Forelimb muscle (tissue), 1 donor: ENCODE measurements at places on chromosomes 1 and 21. TPM values are rescaled to one million over a fixed set of nuclear protein-coding genes. Genes with fewer than 3 reads are reported as not detected.

DNA sequence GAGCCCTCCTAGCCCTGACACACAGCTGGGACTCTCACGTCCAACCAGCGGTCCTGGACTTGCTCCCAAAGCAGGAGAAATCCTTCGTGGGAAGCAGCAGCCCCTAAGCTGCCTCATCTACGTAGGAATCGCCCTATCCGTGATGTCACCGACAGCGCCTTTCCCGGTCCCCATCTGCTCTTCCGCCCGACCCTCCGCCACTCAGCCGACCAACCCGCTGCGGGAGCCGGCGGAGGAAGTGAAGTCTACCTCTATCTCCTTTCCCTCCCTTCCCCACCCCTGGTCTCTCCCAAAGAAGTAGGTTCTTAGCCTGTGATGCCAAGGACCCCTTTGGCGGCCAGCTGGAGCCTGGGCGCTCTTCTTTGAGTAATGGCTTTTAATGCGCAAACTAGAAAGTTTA lies 272.1 kb downstream of the FAM72C start:
- DNase-seq: no peak

DNA sequence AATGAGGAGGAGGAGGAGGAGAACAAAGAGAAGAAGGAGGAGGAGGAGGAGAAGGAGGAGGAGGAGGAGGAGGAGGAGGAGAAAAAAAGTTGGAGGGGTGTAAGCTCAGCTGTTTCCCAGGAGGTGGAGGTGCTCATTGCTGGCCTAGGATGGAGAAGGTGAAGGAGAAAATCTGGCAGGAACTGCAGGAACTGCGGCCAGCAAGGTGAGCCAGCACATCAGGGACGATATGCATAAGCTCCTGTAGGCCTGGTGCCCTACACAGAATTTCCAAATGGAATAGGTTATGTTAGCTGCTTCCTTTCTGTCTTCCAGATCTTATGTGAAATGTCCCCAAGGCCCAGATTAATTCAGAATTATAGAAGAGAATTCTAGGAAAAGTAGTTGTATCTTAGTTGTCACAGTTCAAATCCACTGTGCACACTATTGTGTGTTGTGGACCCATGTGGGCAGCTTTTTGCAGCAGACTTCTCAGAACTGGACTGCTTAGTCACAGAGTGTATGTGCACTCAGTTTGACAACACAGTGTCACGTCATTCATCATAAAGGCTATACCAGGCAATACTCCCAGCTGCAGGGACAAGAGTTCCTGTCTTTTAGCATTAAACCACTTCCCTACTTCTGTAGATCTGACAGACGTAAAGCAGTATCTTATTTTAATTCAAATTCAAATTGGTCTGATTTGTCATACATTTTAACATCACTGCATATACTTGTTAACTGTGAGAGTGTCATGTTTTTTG lies 303.7 kb downstream of the HLX start:
- no peak for DNase-seq

DNA sequence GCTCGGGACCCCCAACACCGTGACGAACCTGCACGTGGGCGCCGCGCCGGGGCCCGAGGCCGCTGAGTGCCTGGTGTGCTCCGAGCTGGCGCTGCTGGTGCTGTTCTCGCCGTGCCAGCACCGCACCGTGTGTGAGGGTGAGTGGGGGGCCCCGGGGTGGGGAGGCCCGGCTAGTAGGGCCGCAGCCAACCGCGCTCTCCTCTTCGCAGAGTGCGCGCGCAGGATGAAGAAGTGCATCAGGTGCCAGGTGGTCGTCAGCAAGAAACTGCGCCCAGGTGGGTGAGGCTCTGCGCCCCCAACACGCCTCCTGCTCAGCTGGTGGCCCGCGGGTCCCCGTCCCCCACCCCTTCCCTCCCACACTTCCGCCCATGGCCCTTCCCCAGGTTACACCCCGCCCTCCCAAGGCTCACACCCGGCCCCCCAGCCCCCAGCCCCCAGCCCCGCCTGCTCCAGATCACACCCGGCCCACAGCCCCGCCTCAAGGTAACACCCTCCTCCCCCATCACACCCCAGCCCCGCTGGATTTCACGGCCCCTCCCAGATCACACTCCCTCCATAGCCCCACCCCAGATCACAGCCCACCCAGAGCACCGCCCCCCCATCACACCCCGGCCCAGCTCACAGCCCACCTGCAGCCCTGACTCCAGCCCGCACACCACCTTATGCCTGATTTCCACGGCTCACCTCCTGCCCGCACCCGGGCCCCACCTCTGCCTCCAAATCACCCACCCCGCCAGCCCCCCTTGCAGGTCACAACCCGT lies 2.4 kb upstream of the MMP23B start:
- no peak for DNase-seq

DNA sequence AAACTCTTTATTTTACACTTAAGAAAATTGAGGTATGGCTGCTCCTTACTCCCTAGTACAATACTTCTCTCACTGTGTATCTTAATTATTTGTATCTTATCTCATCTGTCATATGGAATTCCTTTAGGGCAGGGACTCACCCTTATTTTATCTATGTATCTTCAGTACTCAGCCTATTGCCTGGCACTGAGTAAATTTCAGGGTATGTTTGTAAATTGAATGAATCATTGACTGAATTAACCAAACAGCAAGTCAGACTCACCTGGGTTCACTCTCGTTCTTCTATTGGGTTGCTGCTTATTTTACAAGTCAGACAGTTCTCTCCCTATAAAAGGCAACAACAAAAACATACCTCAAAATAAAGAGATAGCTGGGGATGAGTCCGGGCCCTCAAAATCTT lies 63.8 kb downstream of the LAMC1 start:
- no peak for DNase-seq

Gene ARMH1
- 1.8 TPM for polyA plus RNA-seq

DNA sequence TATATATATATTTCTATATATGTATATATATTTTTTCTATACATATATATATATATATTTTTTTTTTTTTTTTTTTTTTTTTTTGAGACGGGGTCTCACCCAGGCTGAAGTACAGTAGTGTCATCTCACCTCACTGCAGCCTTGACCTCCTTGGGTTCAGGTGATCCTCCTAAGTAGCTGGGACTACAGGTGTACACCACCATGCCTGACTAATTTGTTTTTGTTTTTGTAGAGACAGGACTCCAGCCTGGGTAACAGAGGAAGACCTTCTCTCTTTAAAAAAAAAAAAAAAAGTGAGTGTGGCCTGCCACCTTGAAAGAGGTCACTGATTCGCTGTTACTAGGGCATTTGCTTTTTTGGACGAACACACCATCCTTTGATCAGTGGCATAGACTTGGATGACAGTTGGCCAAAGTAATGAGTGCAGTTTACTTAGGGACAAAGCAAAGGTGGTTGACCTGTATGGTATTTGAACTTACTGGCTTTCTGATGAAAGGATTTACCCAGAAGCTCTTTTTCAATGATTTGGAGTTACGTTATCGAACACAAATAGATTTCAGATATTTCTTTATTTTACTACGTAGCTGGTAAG lies 10.8 kb downstream of the SLC25A33 start:
- DNase-seq: no peak

- DNase-seq: no peak
Observed at GRCh38 chr1:181632960-181633359, 149.6 kb downstream of the CACNA1E start.

GRCh38 chr1:223683586-223684487 lies 18.3 kb upstream of the CAPN8 start:
- peak; percentile 44 for DNase-seq

GRCh38 chr1:85894651-85895050 lies 186.4 kb upstream of the ZNHIT6 start:
- DNase-seq: peak; percentile 8

GRCh38 chr1:226569879-226570547 lies 21.4 kb downstream of the STUM start:
- no peak for DNase-seq

- DNase-seq: no peak
Observed at GRCh38 chr1:234862944-234863515, 253.1 kb upstream of the IRF2BP2 start.

Gene NPHS2
- polyA plus RNA-seq: not detected

- peak; percentile 2 for DNase-seq
Observed at GRCh38 chr1:225250432-225250831, 177.4 kb downstream of the LBR start.

Gene ADPRS
- 24.5 TPM for polyA plus RNA-seq

- DNase-seq: no peak
Observed at GRCh38 chr1:207670997-207671396, 26.1 kb downstream of the CR1L start.

DNA sequence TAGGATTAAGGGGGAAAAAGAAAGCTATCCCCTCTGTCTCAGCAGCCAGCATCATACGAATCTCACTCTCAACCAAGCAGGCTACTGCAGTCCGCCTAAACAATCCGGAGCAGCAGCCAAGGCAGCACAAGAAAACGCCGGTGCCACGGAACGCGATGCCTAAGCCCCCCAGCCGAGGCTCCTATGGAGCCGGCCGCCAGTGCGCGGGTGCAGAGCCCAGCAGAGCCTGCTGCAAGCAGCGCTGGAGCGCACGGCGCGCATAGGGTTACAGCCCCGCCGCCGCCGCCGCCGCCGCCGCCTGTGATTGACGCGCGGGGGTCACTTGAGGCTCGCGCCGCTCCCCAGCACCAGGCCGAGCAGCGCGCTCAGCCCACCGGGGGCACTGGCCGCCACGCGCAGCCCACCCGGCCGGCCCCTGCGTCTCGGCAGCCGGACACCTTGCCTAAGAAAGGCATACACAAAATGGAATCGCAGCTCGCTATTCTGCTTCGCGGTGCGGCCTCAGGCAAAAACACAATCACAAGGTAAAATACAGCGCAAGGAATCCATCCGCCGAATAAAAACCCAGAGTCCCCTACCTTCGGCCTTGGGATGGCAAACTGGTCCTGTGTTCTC lies 780 bp downstream of the HIVEP3 start:
- no peak for DNase-seq

Gene PCSK9
- polyA plus RNA-seq: 3.9 TPM

- DNase-seq: no peak
Observed at GRCh38 chr1:156356262-156356874, 12.6 kb upstream of the RHBG start.

DNA sequence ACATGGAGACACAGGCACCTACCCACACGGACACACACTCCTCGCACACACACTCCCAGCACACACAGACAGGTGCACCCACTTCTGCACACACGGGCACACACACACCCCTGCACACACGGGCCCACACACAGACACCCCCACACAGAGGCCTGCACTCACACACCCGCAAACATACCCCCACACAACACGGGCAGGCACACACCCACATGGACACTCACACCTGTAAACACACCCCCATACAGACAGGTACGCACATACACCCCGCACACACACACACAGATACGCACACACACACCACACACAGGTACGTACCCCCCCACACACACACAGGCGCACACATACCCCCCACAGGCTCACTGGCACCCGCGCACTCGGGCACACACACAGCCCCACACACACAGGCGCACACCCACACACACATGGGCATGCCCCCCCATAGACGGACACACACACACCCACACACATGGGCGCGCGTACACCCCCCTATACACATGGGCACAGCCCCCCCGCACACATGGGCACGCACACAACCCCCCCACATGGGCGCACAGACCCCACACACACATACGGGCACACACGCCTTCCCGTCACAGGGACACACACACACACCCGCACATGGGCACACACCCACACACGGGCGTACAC lies 6.1 kb downstream of the ATAD3A start:
- no peak for DNase-seq

GRCh38 chr1:93669369-93669768 lies 12.3 kb downstream of the BCAR3 start:
- DNase-seq: no peak

Gene RHBG
- polyA plus RNA-seq: not detected

DNA sequence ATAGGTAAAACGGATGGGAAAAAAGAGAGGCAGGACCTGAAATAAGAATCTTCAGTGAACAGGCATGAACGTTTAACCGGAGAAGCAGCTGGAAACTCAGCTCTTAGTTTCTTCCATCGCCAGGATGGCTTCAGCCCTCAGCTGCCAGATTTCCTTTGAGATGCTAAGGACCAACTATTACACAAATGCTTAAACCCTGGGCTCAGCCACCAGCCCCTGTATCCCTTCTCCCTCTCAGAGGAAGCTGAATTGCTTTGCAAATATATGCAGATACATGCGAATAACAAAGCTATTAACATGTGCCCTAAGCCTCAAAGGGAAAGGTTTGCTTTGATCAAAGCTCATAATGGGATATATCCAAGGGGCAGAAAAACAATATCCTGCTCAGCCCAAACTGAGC lies 515.1 kb downstream of the OMA1 start:
- no peak for DNase-seq

Gene OVAAL
- 0.09 TPM for polyA plus RNA-seq

- DNase-seq: no peak
Observed at GRCh38 chr21:43771199-43771675, 4.9 kb downstream of the CSTB start.

DNA sequence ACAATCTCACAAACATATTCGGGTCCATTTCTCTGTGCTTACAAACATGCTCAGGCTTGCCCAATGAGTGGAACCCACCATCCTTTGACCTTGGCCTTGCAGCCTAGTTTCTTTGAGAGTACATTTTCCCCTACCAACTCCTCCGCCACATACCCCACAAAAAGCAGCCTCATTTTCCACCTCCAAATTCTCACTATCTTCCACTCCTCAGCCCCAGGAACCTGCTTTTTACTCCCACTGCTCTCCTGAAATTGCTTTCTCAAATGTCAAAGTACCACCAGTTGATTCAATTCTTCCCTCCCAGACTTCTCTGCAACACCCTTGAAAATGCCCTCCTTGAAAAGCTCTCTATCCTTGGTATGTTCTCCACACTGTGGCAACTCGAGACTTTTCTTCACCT lies 103.8 kb downstream of the RUNX1 start:
- no peak for DNase-seq

DNA sequence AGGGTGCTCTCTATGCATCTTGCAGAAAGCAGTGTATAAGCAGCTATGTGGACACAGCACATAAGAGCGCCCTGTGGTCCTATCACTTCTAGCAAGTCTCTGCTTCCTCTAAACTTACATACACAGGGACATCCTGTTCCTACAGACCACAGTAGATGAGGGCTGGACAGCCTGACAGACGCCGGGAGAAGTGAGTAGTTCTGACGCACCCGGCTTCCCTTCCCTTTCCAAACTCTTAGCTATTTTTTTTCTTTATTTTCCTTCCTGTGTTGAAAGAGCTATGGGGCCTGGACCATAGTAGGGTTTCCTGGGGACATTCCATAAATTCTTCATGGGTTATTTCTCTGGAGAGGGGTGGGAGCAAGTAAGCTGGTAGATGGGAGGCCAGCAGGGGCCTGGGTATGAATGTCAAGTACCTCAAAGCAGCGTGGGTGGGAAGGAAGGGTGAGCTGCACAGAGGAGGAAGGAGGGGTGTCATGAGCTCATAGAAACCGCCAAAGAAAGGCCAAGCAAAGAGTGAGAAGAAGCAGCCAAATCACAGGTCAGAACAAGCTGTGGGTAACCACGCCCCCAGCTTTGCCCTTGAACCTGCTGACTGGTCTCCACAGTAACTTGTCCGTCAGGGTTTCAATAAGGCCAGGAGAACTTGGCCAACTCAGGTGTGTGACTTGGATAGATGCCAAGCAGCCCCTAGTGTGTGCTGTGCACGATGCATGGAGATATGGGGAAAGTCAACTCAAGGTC lies 36.6 kb downstream of the PLXNA2 start:
- no peak for DNase-seq

Gene PANK4
- 22.1 TPM for polyA plus RNA-seq
